Cardiac muscle cell (in vitro differentiated cells and primary cell): ENCODE measurements at places on chromosomes 1 and 21. TPM values are rescaled to one million over a fixed set of nuclear protein-coding genes. Genes with fewer than 3 reads are reported as not detected.

GRCh38 chr1:95034506-95034905 lies 38.2 kb downstream of the ALG14 start:
- no peak overlapping the region for H3K4me3 ChIP-seq
- H3K27me3 ChIP-seq = no peaks in the 10 kb centered on the region
- H3K4me1 ChIP-seq = no peaks in the 10 kb centered on the region
- H3K36me3 ChIP-seq = no peaks in the 10 kb centered on the region
- H3K27ac ChIP-seq = no peak overlapping the region
- DNase-seq = no peak

- no peaks in the 10 kb centered on the region for H3K36me3 ChIP-seq
- H3K4me3 ChIP-seq = no peak overlapping the region
- DNase-seq = no peak
- peaks cover 10% of the 10 kb centered on the region for H3K4me1 ChIP-seq
These were observed 1.4 kb upstream of the MAN1C1 start for GRCh38 chr1:25615172-25615541.

The DPT gene
- not detected in 2 replicates for total RNA-seq

DNA sequence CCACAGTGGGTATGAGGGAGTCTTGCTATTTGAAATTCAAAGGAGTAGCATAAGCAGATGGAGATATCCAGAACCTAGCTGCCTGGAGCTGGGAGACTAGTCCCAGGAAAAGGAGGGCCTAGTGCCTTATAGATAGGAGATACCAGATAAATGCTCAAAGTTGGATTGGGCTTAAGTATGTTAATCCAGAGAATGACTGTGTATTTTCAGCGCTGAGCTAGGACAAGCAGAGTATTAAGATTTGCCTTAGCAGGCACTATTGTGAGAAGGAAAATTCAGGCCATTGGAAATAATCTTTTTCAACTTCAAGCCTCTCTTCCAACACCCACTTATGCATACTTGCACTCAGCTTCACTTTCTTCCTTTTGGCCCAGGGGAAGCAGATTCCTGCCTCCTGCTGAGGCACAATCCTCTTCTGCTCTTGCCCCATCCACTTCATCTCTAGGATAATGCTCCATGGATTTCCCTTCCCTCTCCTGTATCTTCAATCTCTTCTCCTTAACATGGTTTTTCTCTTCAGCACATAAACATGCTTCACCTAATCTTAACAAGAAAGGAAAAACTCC lies 21.1 kb downstream of the PIK3C2B start:
- no peaks in the 10 kb centered on the region for H3K27me3 ChIP-seq
- H3K27ac ChIP-seq = peak overlapping the region; percentile 76
- DNase-seq = peak; percentile 51
- no peak overlapping the region for H3K4me3 ChIP-seq
- no peaks in the 10 kb centered on the region for H3K36me3 ChIP-seq

DNA sequence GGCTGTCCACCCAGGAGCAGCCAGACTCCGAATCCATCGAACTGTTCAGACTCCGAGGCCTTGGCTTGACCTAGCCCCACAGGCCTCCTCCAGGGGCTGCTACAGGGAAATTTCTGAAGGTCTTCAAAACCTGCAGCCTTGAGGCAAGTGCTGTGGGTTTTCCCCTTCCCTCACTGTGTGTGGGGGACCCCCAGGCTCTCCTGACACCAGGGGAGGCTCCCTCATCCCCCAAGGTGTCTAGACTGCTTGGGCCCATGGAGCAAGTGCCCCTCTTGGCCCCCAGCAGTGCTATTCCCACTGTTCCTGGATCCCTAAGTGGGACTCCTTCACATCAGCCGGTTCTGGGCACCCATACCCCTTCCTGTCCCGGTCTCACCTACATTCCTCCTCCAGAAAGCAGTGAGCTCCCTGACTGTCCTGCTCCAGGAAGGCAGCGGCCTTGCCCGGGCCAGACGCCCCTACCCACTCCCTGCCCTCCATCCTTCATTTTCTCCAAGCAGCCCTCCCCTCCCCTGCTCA lies 814 bp downstream of the PAQR7 start:
- H3K4me3 ChIP-seq = peak overlapping the region; percentile 45
- DNase-seq = no peak
- H3K4me1 ChIP-seq = peaks cover 31% of the 10 kb centered on the region
- H3K27me3 ChIP-seq = no peaks in the 10 kb centered on the region
- no peaks in the 10 kb centered on the region for H3K36me3 ChIP-seq

DNA sequence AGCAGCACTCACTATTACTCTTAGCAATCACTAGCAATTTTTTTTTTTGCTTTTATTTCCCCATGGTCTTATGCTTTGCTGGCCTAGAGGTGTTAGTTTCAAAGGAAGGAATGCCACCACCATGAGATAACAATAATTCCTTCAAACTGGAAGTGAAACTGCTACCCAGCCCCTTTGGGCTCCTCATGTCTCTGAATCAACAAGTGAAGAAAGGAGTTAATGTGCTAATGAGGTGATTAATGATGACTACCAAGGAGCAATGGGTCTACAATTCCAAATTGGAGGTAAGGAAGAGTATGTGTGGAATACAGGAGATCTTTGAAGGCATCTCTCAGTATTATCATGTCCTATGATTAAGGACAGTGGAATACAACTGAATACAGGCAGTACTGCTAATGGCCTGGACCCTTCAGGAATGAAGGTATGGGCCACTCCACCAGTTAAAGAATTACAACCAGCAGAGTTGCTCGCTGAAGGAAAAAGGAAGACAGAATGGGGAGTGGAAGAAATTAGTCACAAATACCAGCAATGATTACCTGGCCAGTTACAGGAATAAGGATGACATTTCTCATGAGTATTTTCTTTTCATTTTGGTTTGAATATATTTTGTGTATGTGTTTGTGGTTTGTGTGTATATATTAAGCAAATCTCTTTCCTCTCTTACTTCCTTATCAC lies 652.9 kb downstream of the ADGRL2 start:
- no peaks in the 10 kb centered on the region for H3K27me3 ChIP-seq
- H3K36me3 ChIP-seq = no peaks in the 10 kb centered on the region
- H3K4me3 ChIP-seq = no peak overlapping the region
- no peak for DNase-seq

- H3K4me1 ChIP-seq = peaks cover 3% of the 10 kb centered on the region
- H3K27me3 ChIP-seq = no peaks in the 10 kb centered on the region
- no peak overlapping the region for H3K27ac ChIP-seq
- no peak for DNase-seq
- H3K36me3 ChIP-seq = no peaks in the 10 kb centered on the region
These were observed 196.7 kb upstream of the VAMP3 start for GRCh38 chr1:7574121-7575040.

The PODN gene
- total RNA-seq = 3.7 and 6.5 TPM in 2 replicates
